Activated CD4-positive, alpha-beta T cell treated with anti-CD3 and anti-CD28 coated beads for 1 hour (primary cell): ENCODE measurements at places on chromosomes 13 and 19.
A peak's percentile ranks its signal among the peaks of the same experiment; 100 is the strongest.

- no peak for DNase-seq
These were observed 13.6 kb upstream of the IFT88 start for GRCh38 chr13:20553311-20553710.

- no peak for DNase-seq
These were observed at the start of gene GJB2 for GRCh38 chr13:20192836-20193161. GJB2 (minus strand) TSS chr13:20192938; CDS start chr13:20189581, 3,357 bp downstream.

DNA sequence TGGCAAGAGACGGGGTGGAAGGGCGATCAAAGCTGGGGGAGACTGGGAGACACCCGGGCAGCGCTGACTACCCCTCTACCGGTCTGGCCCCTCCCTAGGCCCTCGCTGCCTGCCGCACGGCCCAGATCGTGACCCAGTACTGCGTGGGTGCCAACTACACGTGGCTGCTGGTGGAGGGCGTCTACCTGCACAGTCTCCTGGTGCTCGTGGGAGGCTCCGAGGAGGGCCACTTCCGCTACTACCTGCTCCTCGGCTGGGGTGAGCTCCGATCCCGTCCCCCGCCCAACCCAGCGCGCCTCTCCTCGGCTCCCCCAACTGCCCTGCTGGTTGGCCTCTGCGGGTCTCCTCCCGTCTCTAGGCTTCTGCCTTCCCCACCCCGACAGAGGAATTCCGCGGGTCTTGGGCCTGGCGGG is 8.8 kb downstream of the GIPR start:
- DNase-seq = peak; percentile 34

- no peak for DNase-seq
These were observed 11.1 kb downstream of the REXO1 start for GRCh38 chr19:1837222-1837565.

- DNase-seq = peak; percentile 63
These were observed 550 bp downstream of the CERS4 start for GRCh38 chr19:8209462-8210378.

GRCh38 chr13:77040835-77041234 is 13.9 kb upstream of the FBXL3 start:
- no peak for DNase-seq

- DNase-seq = no peak
These were observed 102.6 kb upstream of the TSHZ3 start for GRCh38 chr19:31451686-31452330.

- no peak for DNase-seq
These were observed 44.7 kb downstream of the STK24 start for GRCh38 chr13:98532254-98532653.

GRCh38 chr19:7670150-7670783 is 1.4 kb downstream of the RETN start:
- no peak for DNase-seq

DNA sequence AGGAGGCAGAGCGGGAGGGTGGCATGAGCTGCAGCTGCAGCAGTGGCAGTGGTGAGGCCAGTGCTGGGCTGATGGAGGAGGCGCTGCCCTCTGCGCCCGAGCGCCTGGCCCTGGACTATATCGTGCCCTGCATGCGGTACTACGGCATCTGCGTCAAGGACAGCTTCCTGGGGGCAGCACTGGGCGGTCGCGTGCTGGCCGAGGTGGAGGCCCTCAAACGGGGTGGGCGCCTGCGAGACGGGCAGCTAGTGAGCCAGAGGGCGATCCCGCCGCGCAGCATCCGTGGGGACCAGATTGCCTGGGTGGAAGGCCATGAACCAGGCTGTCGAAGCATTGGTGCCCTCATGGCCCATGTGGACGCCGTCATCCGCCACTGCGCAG is 2.0 kb downstream of the EGLN2 start:
- no peak for DNase-seq
